ENCODE measurements at places on chromosomes 1 and 21.
A peak's percentile ranks its signal among the peaks of the same experiment; 100 is the strongest.

DNA sequence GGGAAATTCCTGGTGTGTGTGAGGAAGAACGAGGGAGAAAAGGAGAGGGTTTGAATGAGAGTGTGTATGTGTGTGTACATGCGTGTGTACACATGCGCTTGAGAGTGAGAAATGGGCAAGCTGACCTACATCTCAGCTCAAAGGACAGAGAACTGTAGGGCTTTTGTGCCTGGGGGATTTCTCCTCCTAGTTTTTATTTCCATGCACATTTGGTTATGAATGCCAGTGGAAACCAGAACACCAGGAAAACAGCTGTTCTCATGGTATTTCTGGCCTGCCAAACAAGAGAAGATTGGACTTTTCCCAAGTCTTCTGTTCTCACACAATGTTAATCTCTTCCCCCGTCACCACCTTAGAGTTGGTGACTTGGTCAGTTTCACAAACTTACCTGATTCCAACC is 45.2 kb downstream of the SLC44A3 start:
- DNase-seq, result no peak

DNA sequence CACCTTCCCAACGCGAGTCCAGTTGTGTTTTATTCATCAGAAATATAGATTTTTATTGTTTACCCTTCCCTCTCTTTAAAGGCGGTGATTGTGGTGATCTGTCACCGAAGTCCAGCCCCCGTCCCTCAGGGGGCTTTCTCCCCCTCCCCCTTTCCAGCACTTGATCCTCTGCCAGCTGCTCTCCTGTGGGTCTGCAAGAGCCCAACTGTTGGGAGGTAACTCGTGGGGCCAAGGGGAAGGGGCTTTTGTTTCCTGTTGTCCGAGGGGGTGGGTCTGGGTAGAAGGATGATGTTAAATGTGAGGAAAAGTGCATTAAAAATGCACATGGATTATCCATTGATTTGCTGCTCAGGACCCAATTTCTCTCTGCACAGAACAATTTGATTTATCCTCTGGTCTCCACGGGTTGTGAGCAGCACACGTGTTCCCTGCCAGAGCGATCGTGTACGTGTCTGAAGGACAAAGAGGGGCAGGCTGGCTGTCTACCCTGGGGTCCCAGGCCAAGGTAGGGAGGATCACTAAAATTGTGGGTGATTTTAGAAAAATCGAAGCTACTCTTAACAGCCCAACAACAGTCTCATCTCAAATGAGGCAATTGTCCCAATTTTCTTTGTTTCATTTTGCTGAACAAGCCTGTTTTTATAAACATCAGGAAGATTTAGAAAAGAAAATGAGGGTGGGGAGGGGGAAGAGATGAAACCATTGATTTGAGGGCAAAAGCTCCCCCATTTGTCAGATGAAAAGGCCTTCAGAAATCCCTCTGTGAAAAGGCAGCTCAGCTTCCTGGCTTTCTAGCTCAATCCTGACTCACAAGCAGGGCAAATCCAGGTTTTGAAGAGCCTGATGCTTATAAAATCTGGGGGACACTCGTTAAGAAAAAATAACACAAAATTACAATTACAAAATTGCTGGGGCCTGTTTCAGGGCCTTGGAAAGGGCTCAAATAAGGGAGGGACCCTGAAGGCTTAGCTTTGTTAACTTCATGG is 176.2 kb downstream of the RHOU start:
- no peak for DNase-seq

- no peak for DNase-seq
Observed at GRCh38 chr1:55399346-55399745, 184.2 kb upstream of the USP24 start.

GRCh38 chr1:25820247-25821111 is 725 bp downstream of the MTFR1L start:
- DNase-seq, result peak; percentile 47

GRCh38 chr1:36199934-36200741 is 24.1 kb upstream of the THRAP3 start:
- DNase-seq, result no peak

DNA sequence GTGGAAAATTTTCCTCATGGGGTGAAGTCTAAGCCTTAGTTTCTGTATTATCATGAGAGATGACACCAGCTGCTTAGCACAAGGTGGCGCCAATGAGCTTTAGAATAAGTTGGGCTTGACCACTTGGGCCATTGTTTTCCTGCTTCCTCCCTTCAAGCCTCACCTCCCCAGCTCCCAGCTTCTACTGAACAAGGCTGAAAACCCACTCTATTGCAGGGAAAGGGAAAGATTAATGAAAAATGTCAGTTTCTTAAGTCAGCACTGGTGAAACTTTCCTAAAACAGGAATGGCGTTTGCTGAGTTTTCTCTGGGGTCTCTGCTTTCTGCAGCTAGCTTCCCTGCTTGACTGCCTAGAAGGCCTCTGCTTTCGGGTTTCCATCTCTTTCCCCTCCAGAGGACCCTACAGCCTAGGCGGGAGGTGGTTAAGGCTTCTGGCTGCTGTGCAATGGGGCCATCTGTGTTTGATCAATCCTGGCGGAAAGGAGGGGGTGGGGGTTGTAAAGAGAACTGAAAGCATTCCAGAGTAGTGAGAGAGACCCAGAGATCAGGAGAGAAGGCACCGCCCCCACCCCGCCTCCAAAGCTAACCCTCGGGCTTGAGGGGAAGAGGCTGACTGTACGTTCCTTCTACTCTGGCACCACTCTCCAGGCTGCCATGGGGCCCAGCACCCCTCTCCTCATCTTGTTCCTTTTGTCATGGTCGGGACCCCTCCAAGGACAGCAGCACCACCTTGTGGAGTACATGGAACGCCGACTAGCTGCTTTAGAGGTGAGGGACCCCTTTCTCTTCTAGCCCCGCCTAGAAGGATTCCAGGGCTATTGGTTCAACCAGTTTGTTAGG is at the start of gene OLFML3:
Gene OLFML3, plus strand, starts transcription at position 612 of the 840 bp plus-strand sequence. Its CDS starts 43 bp downstream, at position 655.
- peak; percentile 85 for DNase-seq

- DNase-seq, result no peak
Observed at GRCh38 chr1:35085421-35085820, 6.2 kb downstream of the ZMYM1 start.

DNA sequence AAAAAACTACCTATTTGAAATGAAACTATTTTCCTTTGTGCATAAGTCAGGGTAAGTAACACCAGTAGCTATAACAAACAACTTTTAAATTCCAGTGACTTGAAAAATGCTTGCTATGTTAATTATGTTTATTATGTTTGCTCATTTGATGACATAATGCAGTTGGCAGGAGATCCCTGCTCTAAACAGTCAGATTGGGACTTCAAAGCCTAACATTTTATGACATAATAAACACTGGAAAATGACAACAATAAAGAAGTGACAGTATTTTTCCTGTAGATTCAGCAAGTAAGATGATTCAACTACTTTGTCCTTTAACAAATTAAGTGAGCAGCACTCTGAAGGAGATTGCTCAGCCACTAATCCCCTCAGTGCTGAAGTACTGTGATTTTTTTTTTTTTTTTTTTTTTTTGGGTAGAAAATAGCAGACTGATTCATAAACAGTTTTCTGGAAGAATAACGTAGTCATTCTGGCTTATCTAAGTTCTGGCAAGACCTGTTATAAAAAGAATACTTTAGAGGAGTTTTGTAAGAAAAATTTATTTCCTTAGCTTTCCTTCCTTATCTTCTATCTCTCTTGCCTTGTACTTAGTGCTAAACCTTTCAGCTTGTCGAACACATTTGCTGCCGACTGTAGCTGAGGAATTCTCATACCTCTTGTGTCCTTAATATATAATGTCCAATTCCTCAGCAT is 207.2 kb downstream of the PTGER3 start:
- DNase-seq, result no peak

GRCh38 chr1:21932127-21932526 is 5.0 kb downstream of the HSPG2 start:
- DNase-seq, result no peak

- DNase-seq, result no peak
Observed at GRCh38 chr1:237111807-237112206, 69.8 kb downstream of the RYR2 start.

GRCh38 chr1:170377896-170378634 is 153.9 kb upstream of the GORAB start:
- no peak for DNase-seq

GRCh38 chr21:14987370-14988170 is 77.2 kb downstream of the NRIP1 start:
- DNase-seq, result no peak

DNA sequence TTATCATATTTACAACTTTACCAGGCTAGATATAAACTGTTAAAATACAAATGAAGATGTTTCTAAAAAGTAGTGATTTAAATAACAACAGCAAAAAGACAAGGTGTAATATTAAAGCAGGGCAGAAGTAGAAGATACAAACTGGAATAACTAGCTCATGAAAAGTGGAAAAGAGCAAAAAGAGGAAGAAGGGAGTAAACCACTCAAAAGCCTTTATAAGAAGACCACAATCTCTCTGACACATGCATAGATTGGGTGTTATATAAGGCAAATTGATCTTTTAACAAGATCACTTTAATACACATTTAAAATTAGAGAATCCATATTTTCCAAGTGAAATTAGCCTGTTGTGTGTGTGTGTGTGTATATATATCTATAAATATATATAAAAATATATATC is 5.0 kb downstream of the DENND1B start:
- DNase-seq, result no peak

DNA sequence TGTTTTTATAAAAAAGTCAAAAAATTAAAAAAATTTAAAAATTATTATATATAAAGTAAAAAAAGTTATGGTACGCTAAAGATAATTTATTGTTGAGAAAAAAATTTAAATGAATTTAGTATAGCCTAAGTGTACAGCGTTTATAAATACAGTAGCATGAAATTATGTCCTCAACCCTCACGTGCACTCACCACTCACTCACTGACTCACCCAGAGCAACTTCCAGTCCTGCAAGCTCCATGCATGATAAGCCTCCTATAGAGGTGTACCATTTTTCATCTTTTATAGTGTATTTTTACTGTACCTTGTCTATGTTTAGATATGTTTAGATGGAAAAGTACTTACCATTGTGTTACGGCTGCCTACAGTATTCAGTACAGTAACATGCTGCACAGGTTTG is 5.1 kb downstream of the DISC1 start:
- no peak for DNase-seq

- DNase-seq, result no peak
Observed at GRCh38 chr1:61220536-61220935, 138.2 kb downstream of the NFIA start.

DNA sequence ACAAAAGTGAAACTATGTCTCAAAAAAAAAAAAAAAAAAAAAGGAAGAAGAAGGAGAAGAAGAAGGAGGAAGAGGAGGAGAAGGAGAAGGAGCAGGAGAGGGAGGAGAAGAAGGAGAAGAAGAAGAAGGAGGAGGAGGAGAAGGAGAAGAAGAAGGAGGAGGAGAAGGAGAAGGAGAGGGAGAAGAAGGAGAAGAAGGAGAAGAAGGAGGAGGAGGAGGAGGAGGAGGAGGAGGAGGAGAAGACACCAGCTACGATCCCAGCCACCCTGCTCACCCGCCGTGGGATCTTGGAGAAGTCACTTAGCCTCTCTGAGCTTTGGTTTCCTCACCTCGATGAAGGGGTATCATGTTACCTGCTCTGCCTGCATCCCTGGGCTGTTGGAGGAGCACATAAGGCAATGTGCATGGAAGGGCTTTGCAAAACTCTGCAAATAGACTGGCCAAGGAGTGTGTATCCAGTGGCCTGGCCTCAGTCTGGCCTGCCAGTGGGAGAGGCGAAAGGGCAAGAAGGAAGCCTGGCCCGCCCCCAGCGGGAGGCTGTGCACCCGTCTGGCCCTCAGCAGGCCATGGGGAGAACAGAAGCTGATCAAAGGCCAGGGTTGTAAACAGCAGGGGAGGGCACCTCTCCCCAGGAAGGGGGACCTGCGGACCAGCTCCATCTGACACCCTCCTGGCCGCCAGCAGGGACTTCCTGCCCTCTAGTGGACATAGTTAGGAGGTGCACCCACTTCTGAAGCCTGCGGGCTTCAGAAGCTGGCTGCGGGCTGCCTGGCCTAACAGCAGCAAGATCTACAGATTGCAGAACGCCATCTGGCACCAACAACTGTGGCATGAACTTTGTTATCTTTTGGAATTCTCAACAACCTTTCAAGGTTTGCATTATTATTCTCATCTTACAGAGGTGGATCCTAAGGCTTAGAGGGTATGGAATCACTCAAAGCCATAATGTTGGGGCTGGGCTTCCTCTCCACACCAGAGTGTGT is 19.2 kb upstream of the CDK18 start:
- DNase-seq, result peak; percentile 81

- DNase-seq, result no peak
Observed at GRCh38 chr1:38973659-38974437, 17.2 kb upstream of the AKIRIN1 start.

GRCh38 chr1:164895026-164895912 is 336.3 kb downstream of the PBX1 start:
- no peak for DNase-seq

- DNase-seq, result no peak
Observed at GRCh38 chr1:173205146-173206051, 1.7 kb downstream of the TNFSF4 start.
